NCI-H510A (cell line): ENCODE measurements at places on chromosomes 13 and 19.

GRCh38 chr19:42132030-42132628 lies at the start of gene POU2F2:
TSS of gene POU2F2 (minus strand) at chr19:42132446. CDS start at chr19:42132411, 35 bp downstream.
- no peak for DNase-seq

DNA sequence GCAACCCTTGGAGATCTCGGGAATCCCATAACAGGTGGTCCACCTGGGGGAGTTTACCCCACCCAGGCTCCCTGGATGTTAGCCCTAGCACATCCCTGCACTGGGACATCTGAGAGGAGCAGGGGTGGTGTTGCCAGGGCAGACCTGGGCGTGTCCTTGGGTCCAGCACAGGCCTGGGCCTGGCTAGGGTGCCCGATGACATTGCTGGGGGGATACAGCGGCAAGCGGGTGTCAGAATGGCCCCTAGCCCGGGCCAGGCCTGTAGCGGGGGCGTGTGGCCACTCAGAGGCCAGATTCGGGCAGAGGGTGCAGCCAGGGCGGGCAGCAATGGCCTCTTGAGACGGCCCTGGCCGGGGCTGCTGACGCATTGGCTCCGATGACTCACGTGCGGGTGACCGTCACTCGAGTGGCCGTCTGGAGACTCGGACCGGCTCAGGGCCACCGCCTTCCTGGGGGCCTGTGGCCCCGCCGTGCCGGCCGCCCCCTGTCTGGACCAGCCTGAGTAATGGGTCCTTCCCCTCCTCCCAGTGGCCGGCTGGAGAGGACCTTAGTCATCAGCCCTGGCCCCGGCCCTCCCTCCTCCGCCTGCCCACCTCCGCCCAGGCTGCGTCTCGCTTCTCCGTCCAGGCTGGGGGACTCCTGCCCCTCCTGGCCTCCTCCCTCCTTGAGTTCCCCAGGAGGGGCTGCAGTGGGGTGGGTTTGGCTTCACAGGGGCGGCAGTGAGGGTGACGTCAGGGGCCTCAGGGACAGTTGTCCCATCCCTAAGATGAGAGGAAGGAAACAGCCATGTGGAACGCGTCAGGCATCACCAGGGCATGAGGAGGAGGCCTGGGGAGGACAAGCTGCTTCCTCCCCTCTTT lies 23.2 kb upstream of the CRTC1 start:
- DNase-seq: no peak

DNA sequence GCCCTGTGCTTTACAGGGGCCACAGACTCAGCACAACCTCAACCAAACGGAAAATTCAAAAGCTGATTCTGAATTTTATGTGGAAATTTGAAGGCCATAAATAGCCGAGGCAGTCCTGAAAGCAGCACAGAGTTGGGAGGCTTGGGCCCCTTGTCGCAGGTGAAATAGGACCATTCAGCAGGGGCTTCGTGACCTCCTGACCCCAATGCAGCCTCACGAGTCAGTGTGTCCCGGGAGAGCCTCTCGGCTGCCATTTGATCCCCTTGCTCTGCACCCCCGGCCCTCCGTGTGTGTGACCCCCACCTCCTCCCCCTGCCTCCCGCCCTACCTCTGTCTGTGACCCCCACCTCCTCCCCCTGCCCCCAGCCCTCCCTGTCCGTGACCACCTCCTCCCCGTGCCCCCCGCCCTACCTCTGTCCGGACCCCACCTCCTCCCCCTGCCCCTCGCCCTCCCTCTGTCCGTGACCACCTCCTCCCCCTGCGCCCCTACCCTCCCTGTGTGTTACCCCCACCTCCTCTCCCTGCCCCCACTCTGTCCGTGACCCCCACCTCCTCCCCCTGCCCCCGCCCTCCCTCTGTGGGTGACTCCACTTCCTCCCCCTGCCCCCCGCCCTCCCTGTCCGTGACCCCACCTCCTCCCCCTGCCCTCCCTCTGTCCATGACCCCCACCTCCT lies 41.7 kb upstream of the TFDP1 start:
- DNase-seq: no peak

- no peak for DNase-seq
Measured at GRCh38 chr13:37869756-37870488, at the start of gene TRPC4. TSS of gene TRPC4 (minus strand) at chr13:37869772. CDS start at chr13:37783333, 86,439 bp downstream.

DNA sequence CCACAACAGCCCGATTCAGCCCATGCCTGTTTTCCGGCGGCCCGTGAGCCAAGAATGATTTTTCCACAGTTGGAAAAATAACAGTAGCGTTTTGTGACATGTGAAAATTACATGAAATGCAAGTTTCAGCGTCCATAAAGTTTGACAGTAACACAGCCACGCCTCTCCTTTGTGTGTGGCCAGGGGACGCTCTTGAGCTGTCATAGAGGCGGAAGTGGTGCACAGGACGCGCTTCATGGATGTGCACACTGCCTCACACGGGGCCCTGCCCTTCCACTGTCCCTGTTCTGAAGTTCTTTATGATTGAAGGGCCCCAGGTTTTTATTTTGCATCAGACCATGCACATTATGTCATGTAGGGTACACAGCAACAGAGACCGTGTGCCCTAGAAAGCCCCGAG lies 12.4 kb upstream of the ELAVL1 start:
- no peak for DNase-seq

DNA sequence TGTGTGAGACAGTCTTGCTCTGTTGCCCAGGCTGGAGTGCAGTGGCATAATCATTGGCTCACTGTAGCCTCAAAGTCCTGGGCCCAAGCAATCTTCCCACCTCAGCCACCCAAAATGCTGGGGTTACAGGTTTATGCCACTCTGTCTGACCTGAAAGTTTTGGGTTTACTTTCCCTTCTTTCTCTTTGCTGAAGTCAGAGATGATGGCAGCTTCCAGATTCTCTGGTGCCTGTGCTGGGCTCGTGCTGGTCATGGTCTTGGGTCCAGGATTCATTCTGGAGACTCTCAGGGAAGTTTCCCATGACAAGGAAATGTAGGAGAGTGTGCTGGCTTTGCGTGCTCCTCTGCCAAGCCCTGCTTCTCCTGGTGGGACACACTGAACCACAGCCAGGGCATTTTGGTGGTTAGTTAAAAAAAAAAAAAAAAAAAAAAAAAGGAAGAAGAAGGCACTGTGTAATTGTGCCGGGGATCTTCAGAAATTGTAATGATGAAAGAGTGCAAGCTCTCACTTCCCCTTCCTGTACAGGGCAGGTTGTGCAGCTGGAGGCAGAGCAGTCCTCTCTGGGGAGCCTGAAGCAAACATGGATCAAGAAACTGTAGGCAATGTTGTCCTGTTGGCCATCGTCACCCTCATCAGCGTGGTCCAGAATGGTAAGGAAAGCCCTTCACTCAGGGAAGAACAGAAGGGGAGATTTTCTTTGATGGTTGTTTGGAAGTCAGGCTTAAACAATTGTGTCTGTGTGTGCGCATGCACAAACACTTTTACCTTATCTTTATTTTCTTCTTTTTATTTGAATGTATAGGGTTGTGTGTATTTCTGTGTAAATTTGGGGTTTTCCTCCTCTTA lies at the start of gene ALOX5AP:
Gene ALOX5AP, plus strand, starts transcription at position 519 of the 847 bp plus-strand sequence. Its CDS starts 63 bp downstream, at position 582.
- DNase-seq: no peak

DNA sequence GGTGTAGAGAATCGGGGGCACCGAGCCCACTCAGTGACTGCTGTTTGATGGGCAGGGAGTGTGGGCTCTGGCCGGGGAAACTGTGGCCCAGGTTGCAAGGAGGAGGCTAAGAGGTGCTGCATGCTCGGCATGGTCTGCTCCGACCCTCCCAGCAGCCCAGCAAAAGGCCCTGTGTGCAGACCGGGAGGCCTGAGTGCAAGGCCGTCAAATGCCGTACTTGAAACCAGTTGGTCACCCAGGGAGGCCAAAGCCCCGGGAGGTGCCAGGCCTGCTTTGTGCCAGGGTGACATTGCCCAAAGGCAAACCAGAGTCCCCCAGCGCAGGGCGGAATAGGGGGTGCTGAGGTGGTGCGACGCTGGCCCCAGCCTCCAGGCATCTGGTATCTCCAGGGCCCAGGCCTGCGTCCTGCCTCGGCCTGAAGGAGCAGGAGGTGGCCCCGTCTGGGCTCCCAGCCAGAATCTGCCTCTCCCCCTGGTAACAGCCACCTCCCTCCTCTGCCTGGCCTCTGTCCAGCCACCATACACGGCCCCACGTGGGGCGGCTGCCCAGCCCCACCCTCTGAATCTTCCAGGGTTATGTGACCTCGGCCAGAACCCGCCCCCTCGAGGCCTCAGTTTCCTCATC lies 4.0 kb downstream of the PIK3R2 start:
- DNase-seq: peak; percentile 83

GRCh38 chr13:105291987-105292386 lies 1243.5 kb downstream of the EFNB2 start:
- no peak for DNase-seq

DNA sequence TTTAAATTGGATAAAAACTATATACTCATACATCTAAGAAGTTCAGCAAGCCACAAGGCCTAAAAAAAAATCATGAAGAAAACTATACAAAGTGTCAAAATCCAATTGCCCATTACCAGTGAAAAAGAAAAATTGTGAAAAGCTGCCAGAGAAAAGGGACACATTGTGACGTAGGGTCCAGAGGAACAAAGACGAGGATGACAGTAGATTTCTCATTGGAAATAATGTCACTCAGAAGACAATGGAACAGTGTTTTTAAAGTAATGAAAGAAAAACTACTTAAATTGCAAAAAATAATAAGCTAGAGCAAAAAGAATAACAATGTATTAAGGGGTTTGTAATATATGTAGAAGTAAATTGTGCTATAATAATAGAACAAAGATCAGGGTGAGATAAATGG lies 195.2 kb downstream of the EFNB2 start:
- no peak for DNase-seq

GRCh38 chr19:36060430-36060829 lies 5.7 kb downstream of the WDR62 start:
- no peak for DNase-seq

- no peak for DNase-seq
Measured at GRCh38 chr19:14147797-14148605, 11.6 kb upstream of the ASF1B start.

GRCh38 chr13:23432626-23433025 lies 876 bp downstream of the SACS start:
- no peak for DNase-seq

DNA sequence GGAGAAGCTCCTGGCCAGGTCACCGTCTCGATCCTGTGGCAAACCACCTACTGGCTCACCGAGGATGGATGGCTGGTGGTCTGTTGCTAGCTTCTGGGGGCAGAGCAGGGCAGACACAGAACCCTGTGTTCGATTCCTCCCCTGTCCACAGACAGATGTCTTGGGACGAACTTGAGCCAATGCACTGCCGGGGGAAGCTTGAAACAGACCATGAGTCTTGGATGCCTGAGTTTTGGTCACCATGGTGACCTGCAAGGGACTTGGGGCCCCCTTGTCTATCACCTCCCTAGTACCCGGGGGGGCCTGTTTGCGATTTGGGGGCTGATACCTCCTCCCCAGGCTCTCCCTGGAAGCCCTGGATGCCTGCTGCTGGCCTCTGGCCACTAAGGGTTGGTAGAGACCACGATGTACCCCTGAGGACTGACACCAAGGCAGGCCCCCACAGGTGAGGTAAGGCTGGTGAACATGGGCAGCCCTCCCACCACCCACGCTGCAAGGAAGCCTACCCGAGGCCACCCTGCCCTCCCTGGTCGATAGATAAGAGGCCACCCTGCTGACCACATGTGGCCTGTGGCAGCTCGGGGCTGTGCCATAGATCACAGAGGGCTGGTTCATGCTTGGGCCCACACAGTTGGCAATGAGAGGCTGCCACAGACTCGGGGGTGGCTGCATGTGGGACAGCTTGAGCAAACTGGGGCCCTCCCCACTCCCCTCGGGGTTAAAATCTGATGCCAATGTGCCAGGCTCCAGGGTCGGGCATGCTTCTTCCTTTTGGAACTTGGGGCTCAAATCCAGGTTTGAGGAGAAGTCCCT lies 10.7 kb downstream of the IQCN start:
- no peak for DNase-seq

- DNase-seq: no peak
Measured at GRCh38 chr13:96781141-96781540, 213.1 kb downstream of the OXGR1 start.

DNA sequence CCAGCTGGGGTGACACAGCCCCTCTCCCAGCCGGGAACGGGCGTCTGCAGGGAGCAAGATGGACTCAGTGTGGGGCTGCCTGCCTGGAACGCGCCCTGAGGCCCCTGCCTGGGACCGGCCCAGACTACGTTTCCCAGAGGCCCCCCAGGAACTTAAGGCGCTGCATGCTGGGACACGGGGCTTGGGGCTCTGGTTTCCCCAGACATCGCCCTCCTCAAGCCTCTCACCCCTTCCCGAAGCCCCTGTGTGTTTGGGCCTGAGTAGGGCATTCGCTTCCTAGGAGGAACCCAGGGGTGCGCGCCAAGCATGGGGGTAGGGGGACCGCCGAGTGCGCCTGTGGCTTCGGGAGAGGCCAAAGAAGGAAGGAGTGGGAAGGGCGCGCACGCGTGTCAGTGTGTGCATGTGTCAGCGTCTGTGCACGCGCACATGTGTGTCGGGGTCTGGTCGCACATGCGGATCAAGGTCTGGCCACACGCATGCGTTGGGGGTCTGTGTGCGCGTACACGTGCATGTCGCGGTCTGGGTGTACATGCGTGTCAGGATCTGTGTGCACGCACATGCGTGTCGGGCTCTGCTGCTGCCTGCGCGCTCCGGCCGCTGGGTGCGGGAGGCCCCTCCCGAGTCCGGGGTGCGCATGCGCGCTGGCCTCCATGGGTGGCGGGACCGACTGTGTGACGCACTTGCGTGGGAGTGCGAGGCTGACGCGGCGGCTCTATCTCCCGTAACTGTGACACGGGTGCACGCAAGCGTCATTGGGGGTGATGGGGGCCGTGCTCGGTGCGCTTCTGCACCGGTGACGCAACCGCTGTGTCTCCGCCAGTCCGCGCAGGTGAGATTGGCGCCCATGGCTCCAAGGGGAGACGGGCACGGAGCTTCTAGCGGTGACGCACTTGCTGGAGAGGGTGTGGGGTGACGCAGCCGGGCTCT lies 16.2 kb downstream of the ZNF331 start:
- DNase-seq: no peak

DNA sequence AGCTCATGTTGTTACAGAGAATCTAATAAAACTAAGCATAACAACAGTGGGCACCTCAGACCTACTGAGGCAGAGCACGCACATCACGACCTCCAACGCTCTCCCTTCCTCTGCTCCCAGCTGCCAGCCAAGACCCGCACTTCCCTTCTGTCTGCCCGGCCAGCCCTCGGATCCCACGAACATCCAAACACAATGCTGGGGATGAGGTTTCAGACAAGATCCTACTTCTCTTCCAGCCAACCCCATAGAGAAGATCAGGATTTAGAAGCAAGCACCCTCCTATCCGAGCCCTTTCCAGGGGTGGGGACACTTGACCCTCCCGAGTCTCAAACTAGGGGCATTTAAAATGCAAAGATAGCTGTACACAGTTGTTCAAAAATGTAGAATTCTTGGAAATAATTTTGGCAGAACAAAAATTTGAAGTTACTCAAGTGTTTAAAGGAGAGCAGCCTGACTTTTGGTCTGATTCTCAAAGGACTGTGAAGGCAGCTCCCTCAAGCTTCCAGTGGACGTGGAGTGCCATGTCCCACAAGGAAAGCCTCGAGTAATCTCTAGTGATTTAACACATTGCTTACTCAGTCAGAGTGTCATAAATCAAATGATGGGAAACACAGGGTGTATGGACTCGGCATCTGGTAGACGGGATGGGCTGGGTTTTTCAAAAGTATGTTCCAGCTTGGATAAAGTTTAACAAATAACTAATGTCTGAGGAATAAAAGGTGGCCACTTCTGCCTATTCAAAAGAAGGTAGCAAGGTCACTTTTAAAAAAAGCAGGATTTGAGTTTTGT lies 32.8 kb downstream of the ANKRD10 start:
- no peak for DNase-seq

GRCh38 chr13:42525035-42525504 lies 48.9 kb upstream of the TNFSF11 start:
- no peak for DNase-seq

- DNase-seq: no peak
Measured at GRCh38 chr19:55602104-55603001, 2.3 kb downstream of the ZNF524 start.
